ENCODE measurements at places on chromosomes 2 and 18.

- DNase-seq: peak; percentile 51
These were observed 74.7 kb downstream of the HNRNPLL start for GRCh38 chr2:38528008-38528442.

DNA sequence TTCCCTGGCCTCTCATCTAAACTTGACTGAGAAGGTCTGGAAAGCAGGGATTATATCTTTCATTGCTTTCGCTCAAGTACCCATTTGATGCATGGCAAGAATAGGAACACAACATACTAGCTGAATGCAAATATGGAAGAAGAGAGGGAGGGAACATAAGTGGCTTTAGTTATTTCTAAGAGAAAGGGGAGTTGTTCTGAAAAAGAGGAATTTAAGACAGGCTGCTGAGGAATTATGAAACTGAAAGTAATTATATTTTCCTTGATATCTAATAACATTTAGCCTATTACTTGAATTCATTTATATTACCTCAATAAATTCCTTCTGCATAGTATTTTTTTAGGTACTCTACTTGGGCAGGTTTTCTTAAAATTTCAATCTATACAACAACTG lies 105.8 kb upstream of the TTN start:
- no peak for DNase-seq

DNA sequence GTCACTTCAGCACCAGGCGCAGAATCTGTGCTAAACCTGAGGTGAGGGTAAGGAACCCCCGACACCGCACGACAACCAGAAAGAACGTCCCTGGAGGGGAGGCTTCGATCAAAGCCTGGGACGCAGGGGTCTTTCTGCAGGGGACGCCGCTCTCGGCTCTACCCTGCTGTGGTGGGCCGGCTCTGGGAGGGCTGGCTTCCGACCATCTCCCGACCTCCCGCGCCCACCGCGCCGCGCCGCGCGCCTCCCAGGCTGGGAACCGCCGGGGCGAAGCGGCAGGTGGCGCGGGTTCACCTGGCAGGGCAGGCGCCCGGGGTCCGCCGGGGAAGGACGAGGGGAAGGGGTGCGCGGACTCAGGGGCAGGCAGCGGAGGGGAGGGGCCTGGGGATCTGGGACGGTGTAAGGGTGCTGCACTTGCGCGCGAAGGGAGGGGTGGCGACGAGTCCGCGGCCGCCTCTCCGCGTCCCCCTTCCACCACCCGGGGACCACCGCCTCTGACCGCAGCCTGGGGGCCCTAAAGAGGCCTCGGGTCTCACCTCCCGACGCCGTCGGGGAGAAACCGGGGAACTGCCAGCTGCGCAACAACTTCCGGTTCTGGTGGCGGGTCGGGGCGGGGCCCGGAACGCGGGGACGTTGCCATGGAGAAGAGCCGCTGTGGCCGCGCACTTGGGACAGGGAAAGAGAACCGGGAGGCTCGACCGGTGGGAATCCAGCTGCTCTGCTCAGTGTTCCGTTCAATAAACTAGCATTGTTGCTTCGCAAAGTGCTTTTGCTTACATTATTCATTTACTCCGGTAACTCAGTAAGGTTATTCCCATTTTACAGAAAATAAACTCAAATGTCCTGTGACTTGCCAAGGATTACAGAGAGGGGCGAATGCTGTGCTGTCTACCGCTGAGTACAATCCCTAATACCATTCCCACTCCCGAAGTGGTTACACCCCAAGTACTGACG lies at the start of gene ZNF396:
Gene ZNF396, minus strand, starts transcription at position 596 of the 954 bp plus-strand sequence. CDS start 3,045 bp downstream, outside the sequence.
- DNase-seq: peak; percentile 39

DNA sequence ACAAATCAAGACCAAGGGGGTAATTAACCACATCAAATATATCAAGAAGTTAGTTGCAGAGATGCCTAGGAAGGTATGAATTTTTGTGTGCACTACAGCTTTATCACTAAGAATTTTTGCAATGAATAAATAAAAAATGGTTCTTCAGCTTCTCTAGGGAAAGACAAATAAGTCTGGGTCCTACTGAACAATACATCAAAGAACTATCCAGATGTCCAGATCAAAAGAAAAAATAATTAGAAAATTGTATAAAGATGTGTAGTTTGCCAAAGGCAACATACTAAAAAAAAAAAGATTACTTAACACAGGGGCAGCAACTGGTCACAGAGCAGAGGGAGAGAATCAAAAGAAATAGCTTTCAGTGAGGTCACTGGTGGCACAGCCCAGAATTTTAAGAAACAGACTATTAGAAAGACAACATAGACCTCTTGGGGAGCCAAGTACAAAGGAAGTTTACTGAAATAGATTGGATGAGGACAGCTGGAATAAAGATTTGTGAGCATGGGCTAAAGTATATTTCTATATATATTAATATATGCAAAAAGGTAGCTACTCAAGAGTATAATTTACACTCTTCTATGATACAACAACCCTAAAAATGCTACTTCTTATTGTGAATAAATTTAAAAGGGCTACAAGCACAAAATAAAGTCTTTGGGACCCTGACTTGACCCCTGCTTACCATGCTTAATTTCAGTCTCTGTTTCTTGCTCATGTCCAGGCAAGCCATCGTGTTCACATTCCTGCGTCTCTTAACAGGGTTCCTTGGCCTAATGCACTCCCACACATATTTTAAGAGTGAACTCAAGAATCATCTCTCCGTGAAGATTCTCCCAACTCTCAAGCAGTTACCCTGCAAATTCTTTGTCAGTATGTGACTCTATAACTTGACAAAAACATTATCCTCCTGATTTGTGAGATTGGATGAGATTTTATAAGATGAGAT lies 99.0 kb upstream of the GRB14 start:
- no peak for DNase-seq

GRCh38 chr2:235978022-235978421 lies 190.2 kb downstream of the GBX2 start:
- no peak for DNase-seq

GRCh38 chr2:155223781-155224406 lies 525.4 kb downstream of the KCNJ3 start:
- DNase-seq: no peak

DNA sequence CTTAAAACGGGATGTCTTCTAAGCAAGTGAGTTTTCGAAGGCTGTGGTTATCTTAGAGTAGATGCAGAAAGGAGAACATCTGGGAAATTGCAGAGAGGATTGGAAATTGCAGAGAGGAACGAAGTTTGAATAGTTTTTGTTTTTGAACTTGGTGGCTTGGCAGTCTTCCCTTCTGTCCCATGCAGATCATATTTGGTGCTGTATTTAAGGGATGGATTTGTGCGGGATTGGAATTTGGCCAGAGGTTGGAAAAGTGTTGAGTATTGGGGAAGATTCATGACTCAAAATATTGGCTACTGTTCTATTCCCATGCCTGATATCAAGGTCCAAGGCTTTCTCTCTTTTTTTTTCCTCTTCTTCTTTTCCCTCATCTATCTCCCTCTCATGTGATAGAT lies 18.2 kb downstream of the PTPRM start:
- no peak for DNase-seq

DNA sequence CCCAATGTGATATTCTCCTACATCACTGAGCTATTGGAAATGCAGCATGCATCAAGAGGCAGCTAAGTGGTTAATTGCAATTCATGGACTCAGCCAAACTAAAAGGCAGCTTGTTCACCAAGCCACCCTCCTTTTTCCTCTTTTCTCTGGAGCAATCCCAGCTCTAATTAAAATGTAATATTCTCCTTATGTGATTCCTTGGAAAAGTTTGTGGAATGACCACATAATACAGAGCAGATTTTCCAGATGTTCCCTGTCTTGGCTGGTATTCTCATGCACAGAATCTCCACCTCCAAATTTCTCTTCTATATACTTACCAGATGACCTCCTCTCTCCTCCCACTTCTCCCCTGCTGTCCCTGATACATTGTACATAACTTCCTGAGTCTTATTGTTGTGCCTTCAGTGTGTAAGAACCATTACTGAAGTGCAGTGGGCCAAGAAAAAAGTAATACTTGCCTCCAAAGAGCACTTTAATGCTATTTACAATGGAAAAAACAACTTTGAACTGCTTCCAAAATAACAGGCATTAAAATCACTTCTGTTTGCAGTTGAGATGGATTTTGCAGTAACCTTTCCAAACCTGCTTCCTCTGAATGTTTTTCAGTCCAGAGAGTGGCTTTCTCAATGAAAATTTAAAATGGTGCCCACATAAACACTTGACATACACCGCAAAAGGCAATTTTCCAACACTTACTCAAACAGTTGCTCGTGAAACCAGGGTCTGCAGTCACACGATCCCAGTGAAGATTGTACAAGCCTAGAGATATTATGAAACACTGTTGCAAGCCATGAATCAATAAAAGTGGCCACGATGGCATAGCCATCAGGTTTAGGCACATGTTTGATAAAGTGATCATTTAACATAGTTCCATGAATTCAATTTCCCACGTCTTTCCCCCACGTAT lies 258.0 kb downstream of the MTX2 start:
- no peak for DNase-seq

- no peak for DNase-seq
These were observed 111.1 kb downstream of the KLHL14 start for GRCh38 chr18:32661486-32662299.

GRCh38 chr2:46848447-46848846 lies 67.2 kb downstream of the MCFD2 start:
- DNase-seq: no peak

DNA sequence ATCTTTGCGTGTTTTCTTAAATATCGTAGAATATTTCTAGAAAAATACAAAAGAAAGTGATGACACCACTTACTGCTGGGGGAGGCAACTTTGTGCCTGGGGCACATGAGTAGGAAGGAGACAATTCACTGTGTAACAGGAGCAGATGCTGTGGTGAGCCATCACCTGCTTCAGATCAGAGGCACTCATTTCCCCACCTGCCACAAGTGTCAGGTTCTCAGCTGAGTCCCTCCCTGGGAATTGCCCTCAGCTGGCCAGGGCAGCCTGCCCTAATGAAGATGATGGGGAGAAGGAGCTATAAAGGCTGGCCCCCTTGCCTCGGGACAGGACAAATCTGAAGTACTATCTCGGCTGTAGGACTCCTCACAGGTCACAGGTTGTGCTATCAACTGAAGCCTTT lies 322.8 kb downstream of the STK39 start:
- no peak for DNase-seq

DNA sequence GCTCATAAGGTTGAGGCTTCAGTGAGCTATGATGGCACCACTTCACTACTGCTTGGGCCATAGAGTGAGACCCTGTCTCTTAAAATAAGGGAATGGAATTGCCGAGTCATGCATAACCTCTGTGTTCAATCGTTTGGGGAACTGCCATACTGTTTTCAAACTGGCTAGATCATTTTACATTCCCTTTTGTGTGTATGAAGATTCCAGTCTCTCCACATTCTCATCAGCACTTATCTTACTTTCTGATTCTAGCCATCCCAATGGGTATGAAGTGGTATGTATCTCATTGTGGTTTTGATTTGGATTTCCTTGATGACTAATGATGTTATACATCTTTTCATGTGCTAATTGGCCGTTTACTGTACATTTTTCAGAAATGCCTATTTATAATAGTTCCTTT lies 23.7 kb downstream of the MARCHF7 start:
- DNase-seq: no peak

DNA sequence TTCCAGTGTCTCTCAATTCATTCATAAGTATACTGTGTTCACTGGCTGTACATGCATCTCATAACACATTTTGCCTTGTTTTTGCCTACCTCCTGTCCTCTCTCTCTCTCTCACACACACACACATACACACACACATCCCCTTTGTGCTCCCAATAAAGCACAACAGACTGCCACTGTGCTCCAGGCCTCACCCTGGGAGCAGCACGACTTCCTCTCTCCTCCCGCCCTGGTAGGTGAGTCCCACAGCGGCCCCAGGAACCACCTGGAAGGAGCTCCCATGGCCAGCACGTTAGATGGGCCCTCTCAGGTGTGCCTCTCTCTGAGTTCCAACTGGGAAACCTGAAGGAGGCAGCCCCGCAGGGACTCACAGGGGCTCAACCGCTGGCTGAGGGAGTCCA lies 65.4 kb downstream of the MARCHF4 start:
- no peak for DNase-seq

DNA sequence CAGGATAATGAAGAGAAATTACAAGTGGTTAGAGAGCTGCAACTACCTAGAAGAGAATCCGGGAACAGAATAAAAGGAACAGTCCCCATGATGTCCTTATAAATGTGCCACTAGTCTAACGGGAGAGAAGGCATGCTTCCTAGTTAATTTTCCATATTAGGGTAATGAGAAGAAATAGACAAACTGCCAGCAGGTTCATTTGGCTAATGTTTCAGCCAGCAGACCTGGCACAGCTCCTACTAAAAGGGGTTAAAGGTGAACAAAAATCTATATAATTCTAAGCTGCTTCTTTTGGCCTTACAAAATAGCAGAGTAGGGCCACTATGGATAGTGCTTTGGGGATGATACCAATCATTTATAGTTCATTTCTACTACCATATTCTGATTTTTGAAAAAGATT lies 845.3 kb upstream of the GCFC2 start:
- no peak for DNase-seq

- DNase-seq: no peak
These were observed 82.2 kb downstream of the FAM124B start for GRCh38 chr2:224319750-224320149.

GRCh38 chr2:27448381-27448780 lies 6.2 kb downstream of the KRTCAP3 start:
- DNase-seq: no peak

GRCh38 chr2:64635976-64636911 lies 17.5 kb downstream of the SERTAD2 start:
- no peak for DNase-seq

- no peak for DNase-seq
These were observed 27.6 kb upstream of the STAT1 start for GRCh38 chr2:191041418-191042161.

DNA sequence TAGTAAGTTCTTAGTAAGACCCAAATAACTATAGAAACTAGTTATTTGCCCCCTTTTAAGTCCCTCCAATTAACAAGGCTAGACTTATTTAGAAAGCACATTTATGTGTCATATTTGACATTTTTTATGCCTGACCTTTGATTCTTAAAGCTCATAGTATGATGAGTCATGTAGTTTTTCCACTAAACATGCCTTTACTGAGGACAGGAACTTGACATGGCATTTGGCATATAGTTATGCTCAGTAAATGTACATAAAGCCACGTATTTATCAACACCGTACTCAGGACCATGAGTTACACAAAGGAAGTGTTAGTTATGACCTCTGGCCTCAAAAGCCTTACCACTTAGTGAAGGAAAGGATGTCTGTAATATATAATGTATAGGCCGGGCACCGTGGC lies 78.9 kb downstream of the GNAL start:
- no peak for DNase-seq

DNA sequence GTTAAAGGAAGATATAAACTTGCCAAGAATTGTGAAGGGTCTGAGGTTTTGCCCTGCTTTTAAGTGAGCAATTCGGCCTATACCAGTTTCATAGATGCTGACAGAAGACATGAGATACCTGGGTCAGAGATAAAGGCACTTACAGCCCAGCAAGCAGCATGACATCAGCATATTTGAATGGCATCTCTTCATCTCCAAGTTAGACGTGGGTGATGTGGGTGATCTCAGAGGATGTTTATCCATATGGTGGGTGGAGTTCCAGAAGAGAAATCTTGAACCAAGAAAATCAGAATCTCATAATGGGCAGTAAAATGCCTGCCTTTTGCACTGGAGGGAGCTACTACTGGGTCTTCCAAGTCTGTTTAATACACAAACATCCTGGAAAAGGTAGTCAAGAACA lies 44.7 kb downstream of the GYPC start:
- DNase-seq: no peak

Data from stimulated activated CD8-positive, alpha-beta memory T cell treated with anti-CD3 and anti-CD28 coated beads, Interleukin-7, amount 100 ng/mL, for 48 hours (primary cell).